ENCODE measurements at places on chromosomes 3 and 15.

GRCh38 chr3:184795522-184796190, 16.3 kb upstream of the VPS8 start:
- no peak for DNase-seq

- DNase-seq = no peak
Measured at GRCh38 chr15:90478846-90479481, 50.8 kb upstream of the CRTC3 start.

DNA sequence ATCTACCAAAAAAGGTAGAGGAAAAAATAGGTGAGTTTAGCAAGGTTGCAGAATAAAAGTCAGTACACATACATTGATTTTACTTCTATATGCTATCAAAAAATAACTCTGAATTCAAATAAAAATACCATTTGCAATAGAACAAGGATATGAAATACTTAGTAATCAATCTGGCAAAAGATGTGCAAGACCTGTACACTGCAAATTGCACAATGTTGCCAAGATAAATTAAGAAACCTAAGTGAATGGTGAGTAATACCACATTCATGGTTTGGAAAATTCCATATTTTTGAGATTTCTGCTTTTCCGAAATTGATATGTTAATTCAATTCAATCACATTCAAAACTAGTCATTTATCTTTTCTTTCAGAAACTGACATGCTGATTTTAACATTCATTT, 464.8 kb downstream of the EPHA3 start:
- DNase-seq = no peak

- DNase-seq = no peak
Measured at GRCh38 chr15:92833493-92834271, 66.4 kb upstream of the CHD2 start.
